ENCODE measurements at places on chromosomes 2 and 18. TPM values are rescaled to one million over a fixed set of nuclear protein-coding genes. Genes with fewer than 3 reads are reported as not detected.

REL gene
- total RNA-seq: 7.0 TPM

LRATD1 gene
- total RNA-seq: not detected

TEX51 gene
- total RNA-seq: not detected

MC4R gene
- total RNA-seq: not detected

ICA1L gene
- total RNA-seq: 2.4 TPM

EVX2 gene
- not detected for total RNA-seq

NEU4 gene
- total RNA-seq: 107 TPM

IL1R1 gene
- total RNA-seq: 48.3 TPM

ATOH8 gene
- total RNA-seq: 0.13 TPM

GDF7 gene
- total RNA-seq: 10.2 TPM

POTEC gene
- total RNA-seq: not detected

HTR2B gene
- total RNA-seq: not detected

DNAH7 gene
- 0.07 TPM for total RNA-seq

RUFY4 gene
- not detected for total RNA-seq

NEU2 gene
- not detected for total RNA-seq

THSD7B gene
- not detected for total RNA-seq

AMER3 gene
- total RNA-seq: not detected

ABCG5 gene
- 5.8 TPM for total RNA-seq

KCNS3 gene
- not detected for total RNA-seq

TFCP2L1 gene
- total RNA-seq: not detected

PTPRN gene
- not detected for total RNA-seq

UGT1A6 gene
- total RNA-seq: not detected

NEURL3 gene
- total RNA-seq: 0.74 TPM

ZC3H15 gene
- total RNA-seq: 286 TPM

SULT1C4 gene
- total RNA-seq: 1.3 TPM

SEMA4C gene
- 11.3 TPM for total RNA-seq

AUP1 gene
- total RNA-seq: 67.0 TPM

SERPINB2 gene
- total RNA-seq: 0.11 TPM

CCDC142 gene
- 30.4 TPM for total RNA-seq

KLHL30 gene
- not detected for total RNA-seq

SIX3 gene
- total RNA-seq: not detected

Measured in HepG2 (cell line).